IMR-90 (cell line): ENCODE measurements at places on chromosomes 13 and 19.

DNA sequence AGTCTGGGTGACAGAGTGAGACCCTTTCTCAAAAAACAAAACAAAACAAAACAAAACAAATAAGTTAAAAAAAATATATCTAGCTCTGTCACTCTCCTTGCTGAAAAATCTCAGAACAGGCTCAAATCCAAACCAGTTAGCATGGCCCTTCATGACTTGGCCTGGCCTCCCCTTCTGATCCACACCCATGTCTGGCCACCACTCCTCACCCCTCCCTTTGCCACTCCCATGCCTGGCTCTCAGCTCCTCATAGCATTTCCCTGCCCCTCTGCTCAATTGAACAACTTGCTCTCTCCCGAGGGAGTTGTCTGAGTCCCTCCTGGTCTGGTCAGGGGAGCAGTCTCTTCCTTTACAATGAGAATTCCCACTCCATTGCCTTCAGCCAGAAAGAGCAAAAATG, 4.0 kb upstream of the GSX1 start:
- DNase-seq = no peak

DNA sequence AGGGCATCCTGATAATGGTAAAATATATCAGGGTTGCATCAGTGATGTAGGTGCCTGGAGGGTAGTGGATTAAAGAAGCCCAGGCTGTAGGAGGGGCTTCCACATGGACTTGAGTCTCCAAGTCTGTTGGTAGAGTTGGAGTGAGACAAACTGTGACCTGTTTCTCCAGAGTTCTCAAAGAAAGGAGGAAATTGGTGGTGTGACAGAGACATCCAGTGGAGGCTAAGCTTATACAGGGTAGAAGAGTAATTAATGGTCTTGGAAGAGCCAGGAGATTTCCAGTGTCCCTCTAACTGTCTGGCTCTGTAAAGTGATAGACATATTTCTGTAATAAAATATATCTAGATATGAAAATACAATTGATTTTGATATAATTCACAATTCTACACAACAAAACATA, 61.1 kb downstream of the GPC5 start:
- DNase-seq = no peak

DNA sequence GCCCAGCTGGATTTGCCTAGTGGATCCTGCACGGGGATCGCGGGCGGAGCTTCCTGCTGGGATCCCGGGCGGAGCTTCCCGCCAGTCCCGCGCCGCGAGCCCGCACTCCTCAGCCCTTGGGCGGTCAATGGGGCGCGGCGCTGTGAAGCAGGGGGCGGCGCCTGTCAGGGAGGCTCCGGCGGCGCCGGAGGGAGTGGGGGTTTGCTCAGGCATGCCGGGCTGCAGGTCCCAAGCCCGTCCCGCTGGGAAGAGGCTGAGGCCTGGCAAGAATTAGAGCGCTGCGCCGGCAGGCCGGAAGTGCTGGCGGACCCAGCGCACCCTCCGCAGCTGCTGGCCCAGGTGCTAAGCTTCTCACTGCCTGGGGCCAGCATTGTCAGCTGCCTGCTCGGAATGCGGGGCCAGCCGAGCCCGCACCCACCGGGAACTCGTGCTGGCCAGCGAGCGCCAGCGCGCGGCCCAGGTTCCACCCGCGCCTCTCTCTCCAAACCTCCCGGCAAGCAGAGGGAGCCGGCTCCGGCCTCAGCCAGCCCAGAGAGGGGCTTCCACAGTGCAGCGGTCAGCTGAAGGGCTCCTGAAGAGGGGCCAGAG, 119.6 kb downstream of the PRR20E start:
- DNase-seq = no peak

- DNase-seq = no peak
These were observed 1223.7 kb downstream of the PCDH17 start for GRCh38 chr13:58855283-58855682.

DNA sequence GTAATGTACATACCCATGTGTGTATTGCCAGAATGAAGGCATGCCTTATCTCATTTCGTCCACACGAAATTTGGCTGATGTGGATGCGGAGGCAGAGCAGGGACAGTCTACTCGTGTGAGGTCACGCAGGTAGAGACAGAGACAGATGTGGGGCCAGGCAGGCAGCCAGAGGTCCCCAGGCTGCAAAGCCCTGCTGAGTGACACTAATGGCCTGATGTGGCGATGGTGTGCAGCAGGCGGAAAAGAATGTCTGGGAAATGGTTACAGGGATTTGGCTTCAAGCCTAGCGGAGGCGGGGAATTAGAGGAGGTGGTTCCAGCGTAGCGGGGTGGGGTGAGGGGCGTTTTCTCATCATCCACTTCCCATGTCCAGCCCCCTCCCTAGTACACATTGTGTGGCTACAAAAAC, 4.2 kb upstream of the IZUMO2 start:
- no peak for DNase-seq
